ENCODE measurements at places on chromosomes 2 and 18. TPM values are rescaled to one million over a fixed set of nuclear protein-coding genes. Genes with fewer than 3 reads are reported as not detected.

Gene C1GALT1C1L
- total RNA-seq = 1.4 TPM

GRCh38 chr2:136327162-136327852 is 209.4 kb upstream of the CXCR4 start:
- H3K4me1 ChIP-seq = peaks cover 3% of the 10 kb centered on the region
- peak; percentile 30 for DNase-seq
- no peaks in the 10 kb centered on the region for H3K36me3 ChIP-seq

DNA sequence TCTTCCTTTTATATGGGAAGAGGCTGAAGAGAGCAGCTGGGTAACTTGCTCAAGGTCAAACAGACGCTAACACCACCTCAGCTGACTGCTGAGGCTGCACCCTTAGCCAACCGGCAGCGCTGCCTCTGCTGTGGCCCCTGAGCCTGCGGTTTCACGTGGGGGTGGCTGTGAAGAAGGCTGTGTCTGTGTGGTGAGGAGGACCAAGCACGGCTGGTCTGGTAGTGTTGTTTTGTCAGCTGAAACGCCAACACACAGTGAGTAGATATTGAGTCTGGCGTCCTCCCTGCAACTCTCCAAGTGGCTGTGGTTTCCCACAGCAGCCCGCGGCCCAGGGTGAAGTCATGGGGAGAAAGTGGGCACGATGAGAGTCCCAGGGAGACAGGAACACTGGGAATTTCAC is 69.6 kb downstream of the THNSL2 start:
- H3K36me3 ChIP-seq = no peaks in the 10 kb centered on the region
- no peaks in the 10 kb centered on the region for H3K4me1 ChIP-seq
- no peaks in the 10 kb centered on the region for H3K27me3 ChIP-seq
- no peak overlapping the region for H3K4me3 ChIP-seq

- peaks cover 8% of the 10 kb centered on the region for H3K4me1 ChIP-seq
- no peaks in the 10 kb centered on the region for H3K36me3 ChIP-seq
- peak; percentile 65 for DNase-seq
- H3K4me3 ChIP-seq = peak within 1 kb of the TSS; percentile 18
- peaks cover 19% of the 10 kb centered on the region for H3K27me3 ChIP-seq
Measured at GRCh38 chr2:70767699-70768589, at the start of gene ADD2. TSS of gene ADD2 (minus strand) at chr2:70768200. CDS start at chr2:70706408, 61,792 bp downstream.

Gene TEKT4
- 7.7 TPM for total RNA-seq

Gene HOXD8
- total RNA-seq = 1.2 TPM

- no peak overlapping the region for H3K27ac ChIP-seq
- DNase-seq = no peak
- H3K27me3 ChIP-seq = no peaks in the 10 kb centered on the region
- H3K4me3 ChIP-seq = no peak overlapping the region
- H3K4me1 ChIP-seq = peaks cover 2% of the 10 kb centered on the region
Measured at GRCh38 chr2:134518101-134518500, 200.7 kb downstream of the TMEM163 start.

DNA sequence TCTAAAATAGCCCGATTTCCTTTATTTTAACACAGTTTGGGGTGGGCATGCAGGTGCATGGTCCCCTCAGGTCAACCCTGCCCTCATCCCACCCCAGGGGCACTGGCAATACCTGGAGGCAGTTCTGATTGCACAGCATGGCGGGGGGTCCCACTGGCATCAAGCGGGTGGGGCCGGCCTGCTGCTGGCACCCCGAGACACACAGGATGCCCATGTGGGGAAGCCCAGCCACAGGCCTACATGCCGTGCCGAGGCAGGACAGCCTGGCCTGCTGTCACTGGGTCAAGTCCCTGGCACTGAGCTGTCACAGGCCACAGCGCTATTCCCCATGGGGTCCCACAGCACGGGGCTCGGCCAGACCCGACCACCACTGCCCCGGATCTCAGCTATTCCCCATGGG is 11.9 kb upstream of the KCNG2 start:
- peaks cover 3% of the 10 kb centered on the region for H3K4me1 ChIP-seq
- no peak for DNase-seq
- H3K36me3 ChIP-seq = no peaks in the 10 kb centered on the region
- no peak overlapping the region for H3K4me3 ChIP-seq
- peaks cover 31% of the 10 kb centered on the region for H3K27me3 ChIP-seq
- no peak overlapping the region for H3K27ac ChIP-seq

DNA sequence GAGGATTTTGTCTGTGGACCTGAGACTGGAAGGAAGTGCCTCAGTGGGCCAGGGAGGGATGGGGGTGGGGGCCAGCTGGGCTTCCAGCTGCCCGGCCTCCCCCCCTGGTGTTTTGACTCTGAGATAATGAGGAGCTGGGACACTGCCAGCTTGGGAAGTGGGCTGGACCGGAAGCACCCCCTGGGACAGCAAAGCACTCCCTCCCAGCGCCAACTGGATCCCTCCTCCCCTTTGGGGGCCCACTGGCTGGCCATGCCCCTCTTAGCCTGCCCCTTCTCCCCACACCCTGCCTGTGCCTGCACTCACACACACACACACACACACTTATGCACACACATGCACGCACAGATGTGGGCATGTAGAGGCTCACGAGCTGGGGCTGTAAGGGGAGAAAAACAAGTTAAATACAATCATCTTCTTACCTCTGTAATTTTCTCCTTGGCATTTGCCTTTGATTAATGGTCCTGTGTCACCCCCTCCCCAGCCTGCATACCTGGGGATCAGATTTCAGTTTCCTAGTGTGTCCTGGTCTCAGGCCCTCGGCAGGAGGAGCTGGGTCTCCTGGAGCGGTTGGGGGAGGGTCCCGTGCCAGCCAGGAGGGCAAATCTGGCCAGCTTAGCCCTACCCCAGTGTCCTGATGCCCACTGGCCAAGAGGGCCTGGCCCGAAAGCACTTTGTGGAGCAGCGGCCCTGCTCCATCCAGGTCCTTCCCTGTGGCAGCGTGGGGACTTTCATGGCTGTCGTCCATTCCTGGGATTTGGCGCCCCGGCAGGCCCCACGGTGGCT is 3.6 kb downstream of the ITM2C start:
- peak; percentile 87 for DNase-seq
- H3K27ac ChIP-seq = no peak overlapping the region
- H3K4me3 ChIP-seq = no peak overlapping the region
- H3K27me3 ChIP-seq = no peaks in the 10 kb centered on the region
- no peaks in the 10 kb centered on the region for H3K36me3 ChIP-seq

DNA sequence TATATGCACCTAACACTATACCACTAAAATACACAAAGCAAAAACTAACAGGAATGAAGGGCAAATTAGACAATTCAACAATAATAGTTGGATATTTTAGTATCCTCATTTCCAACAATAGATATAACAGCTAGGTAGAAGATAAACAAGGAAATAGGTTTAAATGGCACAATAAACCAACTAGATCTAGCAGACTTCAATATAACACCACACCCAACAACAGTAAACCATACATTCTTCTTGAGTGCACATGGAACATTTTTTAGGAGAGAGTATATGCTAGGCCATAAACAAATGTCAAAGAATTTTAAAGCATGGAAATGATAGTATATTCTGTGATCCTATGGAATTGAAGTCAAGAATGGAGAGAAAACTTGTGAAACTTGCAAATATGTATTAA is 138.4 kb downstream of the NDUFA10 start:
- no peak overlapping the region for H3K27ac ChIP-seq
- DNase-seq = no peak
- H3K4me1 ChIP-seq = peaks cover 3% of the 10 kb centered on the region

DNA sequence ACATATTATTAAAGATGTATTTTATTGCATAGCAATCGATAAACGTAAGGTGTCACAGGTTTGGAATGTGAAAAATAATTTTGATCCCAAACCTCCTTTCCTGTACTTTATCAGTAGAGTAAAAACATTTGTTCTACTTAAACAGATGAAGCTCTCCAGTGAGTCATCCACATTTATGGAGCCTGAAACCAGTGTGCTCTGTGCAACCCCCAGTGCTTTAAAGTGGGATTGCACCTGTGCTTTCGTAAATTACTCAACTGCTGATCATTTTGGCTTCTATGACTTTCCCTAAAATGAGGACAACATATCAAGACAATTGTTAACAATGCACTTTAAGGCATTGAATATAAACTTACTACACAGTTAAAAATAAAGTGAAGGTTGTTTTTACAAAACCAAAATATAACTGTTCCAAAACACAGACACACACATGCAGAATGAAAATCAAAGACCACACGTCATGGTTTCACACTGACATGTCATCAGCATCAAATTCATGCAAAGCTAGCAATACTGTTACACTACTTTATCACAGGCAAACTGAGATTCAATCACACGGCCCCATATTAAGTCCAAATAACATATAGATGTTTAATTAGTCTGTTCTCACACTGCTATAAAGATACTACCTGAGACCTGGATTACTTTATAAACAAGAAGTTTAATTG is 9.7 kb downstream of the TMEM18 start:
- peaks cover 52% of the 10 kb centered on the region for H3K36me3 ChIP-seq
- no peaks in the 10 kb centered on the region for H3K4me1 ChIP-seq
- H3K27me3 ChIP-seq = no peaks in the 10 kb centered on the region
- no peak overlapping the region for H3K27ac ChIP-seq
- DNase-seq = no peak
- H3K4me3 ChIP-seq = no peak overlapping the region

Gene ABCG5
- 0.09 TPM for total RNA-seq

Gene NETO1
- not detected for total RNA-seq

DNA sequence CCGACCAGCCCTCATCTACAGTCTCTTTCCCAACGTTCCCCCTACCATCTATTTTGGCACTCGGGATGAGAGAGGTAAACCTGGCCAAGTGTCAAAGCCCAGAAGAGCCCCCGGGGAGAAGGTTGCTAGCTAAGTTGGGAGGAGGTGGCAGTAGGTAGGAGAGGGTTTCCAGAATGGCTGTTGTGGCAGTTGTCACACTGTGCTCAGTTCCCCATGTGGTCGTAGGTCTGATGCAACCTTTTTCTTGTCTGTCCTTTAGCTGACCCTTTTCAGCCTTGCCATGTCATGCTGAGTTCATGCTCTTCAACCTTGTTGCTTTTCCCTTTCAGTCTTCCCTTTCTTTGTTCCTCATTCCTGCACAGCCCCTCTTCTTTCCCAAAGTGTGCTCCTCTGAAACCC is 34.5 kb downstream of the TTLL4 start:
- H3K4me3 ChIP-seq = no peak overlapping the region
- H3K27ac ChIP-seq = peak overlapping the region; percentile 41
- no peaks in the 10 kb centered on the region for H3K4me1 ChIP-seq
- H3K36me3 ChIP-seq = peaks cover 33% of the 10 kb centered on the region

GRCh38 chr2:230650585-230651137 is 62.0 kb upstream of the CAB39 start:
- no peaks in the 10 kb centered on the region for H3K27me3 ChIP-seq
- no peaks in the 10 kb centered on the region for H3K4me1 ChIP-seq
- H3K36me3 ChIP-seq = no peaks in the 10 kb centered on the region

Gene HSBP1L1
- 30.6 TPM for total RNA-seq

- no peaks in the 10 kb centered on the region for H3K36me3 ChIP-seq
- no peaks in the 10 kb centered on the region for H3K27me3 ChIP-seq
- no peak overlapping the region for H3K27ac ChIP-seq
Measured at GRCh38 chr2:85255456-85255812, 72.4 kb downstream of the TGOLN2 start.

- no peak for DNase-seq
- H3K4me1 ChIP-seq = no peaks in the 10 kb centered on the region
- no peak overlapping the region for H3K4me3 ChIP-seq
Measured at GRCh38 chr2:221203125-221203524, 369.0 kb downstream of the EPHA4 start.

Gene ANKRD62
- 0.09 TPM for total RNA-seq
